ENCODE measurements at places on chromosomes 11 and 22. TPM values are rescaled to one million over a fixed set of nuclear protein-coding genes. Genes with fewer than 3 reads are reported as not detected.

The FOXR1 gene
- total RNA-seq: not detected

The SLC22A9 gene
- total RNA-seq: 15.3 TPM

The ROBO4 gene
- 7.7 TPM for total RNA-seq

The SERPING1 gene
- total RNA-seq: 2,571 TPM

The ACRV1 gene
- not detected for total RNA-seq

The AMOTL1 gene
- total RNA-seq: 9.1 TPM

The HBD gene
- total RNA-seq: not detected

The OVOL1 gene
- total RNA-seq: not detected

The OR8G1 gene
- total RNA-seq: not detected

The NTM gene
- total RNA-seq: not detected

The SLC25A18 gene
- 48.4 TPM for total RNA-seq

The KRTAP5-11 gene
- not detected for total RNA-seq

The GGT5 gene
- 32.1 TPM for total RNA-seq

The BDNF gene
- not detected for total RNA-seq

The KCNJ1 gene
- total RNA-seq: not detected

The PRG3 gene
- total RNA-seq: not detected

The ATG2A gene
- 37.0 TPM for total RNA-seq

The CCDC87 gene
- total RNA-seq: 0.37 TPM

The RASSF10 gene
- 0.11 TPM for total RNA-seq

The C11orf42 gene
- not detected for total RNA-seq

The TEAD1 gene
- 28.3 TPM for total RNA-seq

The GDPD4 gene
- 0.44 TPM for total RNA-seq
